Activated naive CD4-positive, alpha-beta T cell treated with Interleukin-2 at 50 U/mL for 16 hours (primary cell): ENCODE measurements at places on chromosomes 16 and 17.

DNA sequence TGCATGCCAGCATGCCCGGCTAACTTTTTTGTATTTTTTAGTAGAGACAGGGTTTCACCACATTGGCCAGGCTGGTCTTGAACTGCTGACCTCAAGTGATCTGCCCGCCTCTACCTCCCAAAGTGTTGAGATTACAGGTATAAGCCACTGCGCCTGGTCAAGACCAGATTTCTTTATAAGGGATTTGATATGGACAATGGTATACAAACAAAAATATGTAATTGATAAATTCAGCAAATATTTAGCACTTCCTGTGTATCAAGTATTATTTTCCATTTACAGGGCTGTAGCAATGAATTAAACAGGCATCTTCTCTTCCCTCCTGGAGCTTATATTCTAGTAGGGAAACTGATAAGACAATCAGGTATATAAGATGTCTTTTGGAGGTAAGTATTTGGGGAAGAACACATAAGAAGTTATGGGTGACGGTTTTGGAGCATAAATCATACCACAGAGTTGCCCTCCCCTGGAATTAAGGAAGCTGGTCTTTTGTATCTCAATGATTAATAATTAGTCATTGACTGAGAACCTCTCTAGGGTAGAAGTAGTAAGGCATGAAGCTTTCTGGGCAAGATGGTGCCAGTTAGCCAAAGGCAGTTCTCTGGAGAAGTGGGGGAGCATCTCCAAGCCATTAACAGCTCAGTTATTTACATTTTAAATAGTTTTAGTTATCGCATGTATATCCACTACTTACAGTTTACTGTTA, 35.8 kb downstream of the TANC2 start:
- DNase-seq, result no peak

GRCh38 chr16:47924950-47925349, 230.8 kb downstream of the ABCC12 start:
- no peak for DNase-seq

DNA sequence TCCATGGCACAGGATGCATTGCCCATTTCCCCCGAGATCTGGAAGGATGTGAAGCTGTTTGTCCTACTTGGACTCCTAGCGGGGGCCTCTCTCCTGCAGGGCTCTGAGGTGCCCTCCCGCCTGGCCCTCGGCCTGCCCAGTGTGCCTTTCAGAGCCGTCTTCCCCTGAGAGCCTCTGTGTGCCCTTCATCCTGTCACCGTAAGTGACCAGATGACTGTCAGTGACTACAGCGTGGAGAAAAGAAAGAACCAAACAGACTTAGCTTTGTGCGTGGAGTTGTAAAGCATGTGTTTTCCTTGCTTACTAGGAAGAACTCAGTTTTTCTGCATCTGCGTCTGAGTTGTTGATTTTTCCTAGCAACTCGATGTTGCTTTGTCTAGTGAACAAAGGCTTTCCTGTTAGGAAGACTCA, 56.1 kb downstream of the BANP start:
- no peak for DNase-seq

GRCh38 chr16:12625068-12625467, 178.6 kb downstream of the CPPED1 start:
- DNase-seq, result peak; percentile 16

DNA sequence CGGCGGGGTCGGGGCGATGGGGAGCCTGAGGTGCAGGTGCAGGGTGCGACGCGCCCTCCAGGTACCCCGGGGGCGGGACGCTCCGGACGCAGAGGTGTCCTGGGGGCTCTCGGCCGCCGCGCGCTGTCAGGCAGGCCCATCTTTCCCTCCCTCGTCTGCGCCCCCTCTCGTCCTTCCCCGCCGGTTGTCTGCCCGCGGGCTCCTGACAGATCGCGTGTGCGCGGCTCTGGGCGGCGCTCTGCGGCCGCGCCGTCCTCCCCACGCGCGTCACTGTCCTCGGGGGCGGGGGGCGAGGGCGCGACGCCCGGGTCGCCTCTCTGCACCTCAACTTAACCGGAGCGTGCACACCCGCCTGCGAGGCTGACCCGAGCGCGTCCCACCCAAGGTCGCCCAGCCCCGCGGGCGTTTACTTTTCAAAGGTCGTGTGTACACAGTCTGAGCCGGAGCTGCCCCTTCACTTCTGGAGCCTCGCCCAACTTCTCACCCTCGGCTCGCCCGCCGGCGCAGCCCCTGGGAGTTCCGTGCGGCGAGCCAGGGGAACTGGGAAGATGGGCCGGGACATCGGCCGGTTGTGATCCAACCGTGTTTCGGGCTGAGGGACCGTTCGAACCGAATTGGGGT, 512 bp downstream of the AKAP1 start:
- DNase-seq, result peak; percentile 65

DNA sequence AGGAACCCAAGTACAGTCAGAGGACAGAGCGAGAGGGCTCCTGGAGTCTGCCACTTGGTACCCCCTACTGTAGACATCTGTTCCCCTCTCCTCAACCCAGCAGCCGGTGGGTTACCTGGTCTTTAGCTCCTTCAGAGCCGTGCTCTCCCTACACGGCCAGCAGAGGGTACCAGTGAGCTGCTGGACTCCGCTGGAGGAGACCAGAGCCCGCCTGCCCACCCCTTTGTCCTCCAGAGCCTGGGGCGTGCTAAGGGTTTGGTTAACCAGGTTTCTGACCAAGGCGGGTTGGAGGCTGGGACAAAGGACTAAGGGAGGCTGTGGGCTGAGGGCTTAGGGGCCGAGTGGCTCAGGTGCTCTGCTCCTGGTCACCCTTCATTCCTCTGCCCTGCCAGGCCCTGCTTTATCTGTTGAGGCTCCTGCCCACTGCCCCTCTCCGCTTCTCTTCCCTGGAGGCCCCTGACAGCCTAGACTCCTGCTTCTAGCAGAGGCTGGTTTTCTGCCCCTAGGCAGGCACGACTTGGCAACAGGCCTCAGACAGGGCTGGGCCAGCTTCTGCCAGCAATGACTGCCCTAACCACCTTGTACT, 2.7 kb upstream of the HSD11B2 start:
- peak; percentile 61 for DNase-seq

DNA sequence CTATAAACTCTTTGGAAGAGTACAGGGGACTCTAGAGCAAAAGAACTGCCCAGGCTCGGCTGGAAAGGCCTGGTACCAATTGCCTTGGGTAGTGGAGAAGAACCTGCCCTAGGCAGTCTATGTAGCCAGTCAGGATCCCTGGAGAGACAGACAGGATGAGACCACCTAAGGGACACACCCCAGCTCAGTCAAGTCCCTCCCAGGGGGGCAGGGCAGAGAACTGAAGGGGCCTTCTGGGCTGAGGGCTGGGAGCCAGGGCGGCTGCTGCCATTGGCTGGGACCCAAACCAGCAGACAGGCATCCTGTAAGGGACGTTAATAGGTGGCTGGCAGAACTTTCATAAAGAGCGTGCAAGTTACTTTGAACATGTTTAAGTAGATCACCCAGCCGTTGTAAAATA, 12.8 kb upstream of the SLC38A8 start:
- DNase-seq, result no peak

GRCh38 chr17:82062076-82062983, 3.3 kb downstream of the DUS1L start:
- no peak for DNase-seq

GRCh38 chr17:6661464-6661848, 9.9 kb downstream of the C17orf100 start:
- DNase-seq, result no peak

DNA sequence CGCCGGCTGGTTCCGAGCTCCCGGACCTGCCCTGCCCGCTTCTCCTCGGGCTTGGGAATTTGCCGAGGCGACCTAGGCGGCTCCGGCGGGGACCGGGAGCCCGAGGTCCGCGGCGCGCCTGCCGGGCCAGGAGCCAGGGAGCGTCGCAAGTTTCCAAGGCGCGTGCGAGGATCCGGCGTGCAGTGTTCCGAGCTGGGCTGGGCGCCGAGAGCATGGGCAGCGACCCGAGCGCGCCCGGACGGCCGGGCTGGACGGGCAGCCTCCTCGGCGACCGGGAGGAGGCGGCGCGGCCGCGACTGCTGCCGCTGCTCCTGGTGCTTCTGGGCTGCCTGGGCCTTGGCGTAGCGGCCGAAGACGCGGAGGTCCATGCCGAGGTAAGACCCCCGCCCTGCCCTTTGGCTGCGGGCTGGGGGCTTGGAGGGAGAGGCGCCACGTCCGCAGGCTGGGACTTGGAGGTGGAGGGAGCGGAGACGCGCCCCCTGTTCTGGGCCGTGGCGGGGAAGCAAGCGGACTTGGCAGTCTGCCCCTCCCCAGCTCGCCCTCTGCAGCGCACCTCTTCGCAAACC, 668 bp downstream of the MMP15 start:
- DNase-seq, result peak; percentile 16

GRCh38 chr16:89565506-89566372, 5.3 kb downstream of the RPL13 start:
- peak; percentile 59 for DNase-seq

DNA sequence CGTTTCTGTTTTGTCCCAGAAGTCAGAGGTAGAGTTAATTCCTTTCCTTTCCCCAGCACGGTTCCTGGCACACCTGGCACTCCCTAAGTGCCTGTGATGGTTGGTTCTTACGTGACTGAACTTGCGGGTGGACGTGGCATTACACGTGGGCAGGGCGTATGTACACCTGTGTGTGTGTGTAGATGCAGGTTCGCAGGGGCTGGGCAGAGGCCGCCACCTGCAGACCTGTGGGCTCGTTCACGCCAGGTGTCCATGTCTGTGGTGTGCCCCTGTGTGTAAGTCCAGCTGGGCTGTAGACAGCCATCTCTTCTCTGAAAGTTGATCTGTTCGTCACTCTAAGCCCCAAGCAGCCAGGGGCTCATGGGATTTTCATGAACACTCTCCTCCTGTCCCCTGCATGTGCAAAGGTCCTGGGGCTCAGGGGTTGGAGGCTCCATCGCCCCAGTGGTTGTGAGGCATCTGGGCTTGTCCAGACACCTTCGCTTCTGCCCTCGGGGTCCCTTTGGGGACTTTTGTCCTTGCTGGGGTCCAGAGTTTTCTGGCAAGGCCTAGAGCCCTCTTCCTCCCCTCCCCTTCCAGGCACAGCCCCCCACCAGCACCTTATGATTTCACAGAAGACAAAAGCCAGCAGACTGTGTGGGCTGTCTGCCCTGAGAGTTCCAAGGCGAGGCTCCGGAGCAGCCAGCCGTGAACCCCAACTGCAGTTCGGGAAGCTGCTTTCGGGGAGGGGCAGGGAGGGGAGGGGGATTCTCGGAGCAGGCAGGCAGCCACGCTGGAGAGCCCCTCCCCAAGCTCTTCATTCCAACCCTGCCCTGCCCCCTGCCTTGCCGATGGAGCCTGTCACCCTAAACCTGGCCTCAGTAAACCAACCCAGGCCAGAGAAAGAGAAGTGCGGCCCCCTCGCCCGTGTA, 5.4 kb upstream of the FSCN2 start:
- DNase-seq, result no peak

DNA sequence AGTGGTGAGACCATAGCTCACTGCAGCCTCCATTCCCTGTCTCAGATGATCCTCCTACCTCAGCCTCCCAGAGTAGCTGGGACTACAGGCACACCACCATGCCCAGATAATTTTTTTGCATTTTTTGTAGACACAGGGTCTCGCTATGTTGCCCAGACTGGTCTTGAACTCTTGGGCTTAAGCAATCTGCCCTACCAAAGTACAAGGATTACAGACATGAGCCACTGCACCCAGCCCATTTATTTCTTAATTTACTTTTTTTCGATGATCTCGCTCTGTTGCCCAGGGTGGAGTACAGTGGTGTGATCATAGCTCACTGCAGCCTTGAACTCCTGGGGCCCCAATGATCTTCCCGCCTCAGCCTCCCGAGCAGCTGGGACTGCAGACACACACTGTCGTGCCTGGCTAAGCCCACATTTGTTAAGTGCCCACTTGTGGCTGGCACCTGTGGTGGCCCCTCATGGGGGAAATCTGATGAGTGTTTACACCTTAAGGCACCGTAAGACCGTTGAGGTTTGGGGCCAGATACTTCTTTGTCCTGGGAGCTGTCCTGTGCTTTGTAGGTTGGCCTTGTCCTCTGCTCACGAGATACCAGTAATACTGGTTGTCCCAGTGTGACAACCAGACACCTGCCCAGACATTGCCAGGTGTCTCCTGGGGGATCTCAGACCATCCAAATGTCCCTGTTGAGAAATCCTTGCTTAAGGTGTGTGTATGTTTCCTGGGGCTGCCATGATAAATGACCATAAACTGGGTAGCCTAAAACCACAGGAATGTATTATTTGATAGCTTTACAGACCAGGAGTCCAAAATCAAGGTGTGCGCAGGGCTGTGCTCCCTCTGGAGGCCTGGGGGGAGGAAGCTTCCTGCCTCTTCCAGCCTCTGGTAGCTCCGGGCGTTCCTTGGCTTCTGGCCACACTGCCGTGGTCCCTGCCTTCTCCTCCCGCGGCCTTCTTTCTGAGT, 141.4 kb upstream of the GSE1 start:
- DNase-seq, result no peak

DNA sequence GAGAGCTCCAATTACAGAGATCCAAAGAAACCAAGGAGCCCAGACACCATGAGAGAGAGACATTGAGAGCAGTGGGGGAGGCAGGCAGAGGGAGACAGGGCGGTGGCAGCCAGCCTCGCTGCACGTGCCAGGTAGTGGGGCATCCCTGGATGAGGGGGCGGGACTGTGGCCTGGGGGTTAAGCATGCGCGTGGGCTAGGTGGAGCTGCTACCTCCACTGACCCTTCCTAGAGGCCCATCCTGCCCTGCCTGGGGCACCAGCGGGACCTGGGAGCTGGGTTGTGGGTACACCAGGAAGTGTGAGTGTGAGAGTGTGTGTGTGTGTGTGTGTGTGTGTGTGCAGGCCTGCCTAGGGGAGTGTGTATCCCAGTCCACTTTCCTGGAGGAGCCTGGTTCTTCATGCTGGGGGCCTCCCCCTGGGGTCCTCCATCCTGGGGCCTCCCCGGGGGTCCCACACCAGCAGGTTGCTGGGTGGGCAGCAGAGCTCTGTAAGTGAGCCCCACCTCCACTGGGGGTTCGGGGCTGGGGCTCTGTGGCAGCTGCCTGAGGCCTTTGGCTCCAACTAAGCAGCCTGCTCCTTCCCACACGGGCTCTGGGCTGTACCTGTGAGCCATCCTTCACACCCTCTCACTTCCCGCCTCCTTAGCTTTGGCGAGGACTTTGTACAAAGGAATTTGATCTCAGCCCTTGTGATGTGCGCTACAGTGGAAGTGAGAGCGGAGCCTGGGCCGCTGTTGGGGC, 127.4 kb downstream of the IRF8 start:
- no peak for DNase-seq
